ENCODE measurements at places on chromosomes 16 and 17.

DNA sequence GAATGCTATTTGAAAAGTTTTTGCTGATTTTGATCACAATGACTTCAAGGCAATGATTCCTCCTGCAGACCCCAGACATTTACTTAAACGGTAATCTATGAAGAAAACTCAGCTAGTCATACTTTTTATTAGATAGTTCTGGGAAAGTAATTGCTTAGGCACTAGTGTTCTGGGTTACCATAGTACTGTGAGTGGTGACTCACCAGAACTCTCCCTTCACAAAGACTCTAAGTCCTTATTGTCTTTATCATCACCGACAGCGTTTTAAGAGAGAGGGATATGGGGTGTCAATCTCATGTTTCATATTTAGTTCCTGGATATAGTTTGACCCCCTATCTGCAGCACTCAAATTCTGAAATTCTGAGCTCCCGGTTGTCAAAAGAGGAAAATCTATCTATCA is 43.0 kb upstream of the CDH8 start:
- no peak for DNase-seq

DNA sequence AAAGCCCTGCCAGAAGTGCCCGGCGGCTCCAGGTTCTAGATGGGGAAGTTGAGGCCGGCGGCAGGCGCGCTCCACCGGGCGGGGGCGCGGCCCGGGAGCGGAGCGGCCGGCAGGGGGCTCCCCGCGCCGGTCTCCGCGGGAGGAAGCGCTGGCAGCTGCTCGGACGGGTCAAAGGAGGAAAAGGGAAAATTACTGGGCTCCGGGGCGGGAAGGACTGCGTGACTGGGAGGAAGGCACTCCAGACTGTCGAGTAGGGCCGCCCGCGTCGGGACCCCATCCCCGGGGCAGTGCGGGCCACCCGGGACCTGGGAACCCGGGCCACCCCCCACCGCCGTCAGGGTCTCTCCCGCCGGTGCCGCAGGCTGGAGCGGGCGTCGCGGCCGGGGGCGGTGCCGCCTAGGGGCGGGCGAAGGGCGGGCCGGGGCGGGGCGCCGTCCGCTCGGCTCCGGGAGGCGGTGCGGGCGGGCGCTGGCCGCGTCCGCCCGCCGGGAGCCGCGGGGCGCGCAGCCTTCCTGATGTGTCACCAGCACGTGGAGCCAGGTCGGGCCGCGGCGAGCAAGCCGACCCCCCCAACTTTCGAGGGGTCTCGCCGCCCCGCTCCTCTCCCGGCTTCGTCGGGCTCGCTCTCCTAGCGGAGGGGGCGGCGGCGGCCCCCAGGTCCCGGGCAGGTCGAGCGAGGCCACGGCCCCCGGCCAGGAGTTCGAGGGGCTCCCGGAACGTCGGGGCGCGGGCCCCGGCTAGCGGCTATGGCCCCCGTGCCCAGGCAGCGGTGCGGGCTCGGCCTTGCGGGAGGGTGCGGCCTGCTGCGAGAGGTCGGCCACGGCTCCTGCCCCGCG is 167.5 kb downstream of the RAB11FIP4 start:
- DNase-seq, result peak; percentile 68

- DNase-seq, result no peak
Measured at GRCh38 chr16:31347445-31347844, 7.5 kb upstream of the ITGAX start.

DNA sequence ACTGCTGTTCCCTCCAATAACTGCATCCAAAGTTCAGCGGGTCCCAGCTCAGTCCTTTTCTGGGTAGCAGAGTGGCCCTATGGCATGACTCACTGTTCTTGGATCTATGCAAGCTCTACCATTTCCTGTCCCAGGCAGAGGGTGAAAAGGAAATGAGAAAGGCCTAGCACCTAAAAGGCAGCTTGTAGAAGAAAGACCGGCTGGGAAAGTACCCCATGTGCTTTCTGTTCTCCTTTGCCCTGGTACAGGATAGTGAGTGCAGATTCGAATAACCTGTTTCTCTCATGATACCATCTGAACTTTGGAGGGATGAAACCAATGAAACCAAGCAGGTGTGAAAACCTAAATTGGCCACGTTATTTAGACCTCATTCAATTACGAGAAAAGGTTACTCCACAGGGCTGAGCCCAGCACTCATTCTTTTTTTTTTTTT is 12.7 kb upstream of the HASPIN start:
- DNase-seq, result no peak

GRCh38 chr16:70630960-70631745 is 15.2 kb upstream of the IL34 start:
- DNase-seq, result no peak

DNA sequence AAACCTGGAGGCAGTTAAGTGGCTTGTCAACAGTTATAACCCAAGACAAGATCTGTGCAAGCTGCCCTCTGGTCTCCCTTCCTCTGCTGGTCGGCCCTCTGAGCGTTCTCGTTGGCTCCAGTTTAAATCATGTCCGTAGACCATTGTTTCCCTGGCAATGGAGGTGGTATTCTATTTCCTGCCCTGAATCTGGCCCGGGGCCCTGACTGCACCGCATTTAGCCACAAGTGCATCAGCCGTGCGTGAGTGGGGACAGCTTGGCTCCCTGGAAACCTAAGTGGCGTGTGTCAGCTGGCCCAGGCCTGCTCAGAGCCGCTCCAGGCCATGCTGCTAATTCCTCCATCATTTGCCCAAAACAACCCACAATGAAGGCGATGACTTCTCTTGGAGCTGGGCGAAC is 15.0 kb upstream of the MYLK3 start:
- DNase-seq, result peak; percentile 88

DNA sequence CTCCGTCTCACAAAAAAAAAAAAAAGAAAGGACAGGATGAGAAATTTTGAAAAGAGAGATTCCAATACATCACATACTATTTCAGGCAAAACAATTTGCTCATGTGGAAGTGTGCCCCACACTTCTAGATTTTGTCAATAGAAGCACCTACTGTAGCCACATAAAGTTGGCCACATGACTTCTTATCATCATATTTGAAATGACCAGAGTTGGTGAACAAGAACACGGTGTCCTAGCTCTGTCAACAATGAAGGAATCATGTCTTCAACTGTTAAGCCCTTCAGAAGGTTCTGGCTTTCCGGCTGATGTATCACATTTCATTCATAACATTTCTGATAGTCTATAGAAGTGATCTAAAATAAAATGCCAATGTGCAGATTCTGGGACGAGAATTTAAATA is 534.5 kb downstream of the TMEM114 start:
- DNase-seq, result no peak

GRCh38 chr16:11139326-11140097 is 116.5 kb downstream of the SOCS1 start:
- no peak for DNase-seq

- DNase-seq, result no peak
Measured at GRCh38 chr16:77227745-77228144, 28.5 kb downstream of the SYCE1L start.

All from cerebellar cortex (tissue), 1 donor.